ENCODE measurements at places on chromosomes 2 and 18.

GRCh38 chr2:226649871-226650660 is 149.6 kb downstream of the IRS1 start:
- DNase-seq = peak; percentile 16

- DNase-seq = no peak
These were observed 143.7 kb downstream of the MYO5B start for GRCh38 chr18:50051288-50051687.

- DNase-seq = no peak
These were observed 29.9 kb downstream of the LOXHD1 start for GRCh38 chr18:46627136-46627535.

DNA sequence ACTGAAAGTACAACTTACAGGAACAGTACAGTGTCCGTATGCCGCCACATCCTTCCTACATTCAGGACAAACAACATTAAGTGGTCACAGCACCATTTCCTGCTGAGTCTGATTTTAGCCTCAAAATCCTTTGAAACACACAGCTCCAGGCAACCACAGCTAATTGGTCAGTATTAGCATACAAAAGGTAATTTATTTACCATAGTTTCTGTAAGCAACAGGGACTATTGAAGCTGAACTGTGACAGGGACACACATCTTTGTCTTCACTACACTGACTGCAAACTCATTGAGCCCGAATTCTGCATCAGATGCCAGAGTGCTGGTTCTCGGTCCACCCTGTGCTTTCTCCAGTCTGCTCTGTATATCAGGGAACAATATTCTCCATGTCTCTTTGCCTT is 151.8 kb downstream of the ST6GAL2 start:
- no peak for DNase-seq

GRCh38 chr2:88600038-88600465 is 27.2 kb downstream of the EIF2AK3 start:
- DNase-seq = no peak

DNA sequence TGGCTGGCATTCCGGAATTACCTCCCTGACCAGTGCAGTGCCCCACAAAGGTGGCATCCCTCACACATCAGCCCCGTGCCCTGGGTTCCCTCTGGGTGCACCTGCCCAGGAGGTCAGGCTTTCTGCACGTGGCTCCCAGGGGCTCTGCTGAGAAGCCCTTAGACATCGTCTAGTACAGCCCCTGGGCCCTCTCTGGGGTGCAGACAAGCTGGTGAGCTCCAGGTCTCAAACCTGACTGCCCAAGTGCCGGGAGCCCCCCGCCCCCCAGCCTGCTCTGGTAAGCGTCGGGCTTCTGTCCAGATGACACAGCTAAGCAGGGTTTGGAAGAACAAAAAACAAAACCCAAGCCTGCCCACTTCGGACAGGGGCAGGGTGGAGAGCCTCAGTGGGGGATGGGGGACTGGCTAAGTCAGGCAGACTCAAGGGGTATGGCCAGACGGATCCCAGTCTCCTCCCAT is 20.2 kb downstream of the TWIST2 start:
- DNase-seq = no peak

- DNase-seq = no peak
These were observed 11.1 kb upstream of the DCTN1 start for GRCh38 chr2:74391209-74391579.

DNA sequence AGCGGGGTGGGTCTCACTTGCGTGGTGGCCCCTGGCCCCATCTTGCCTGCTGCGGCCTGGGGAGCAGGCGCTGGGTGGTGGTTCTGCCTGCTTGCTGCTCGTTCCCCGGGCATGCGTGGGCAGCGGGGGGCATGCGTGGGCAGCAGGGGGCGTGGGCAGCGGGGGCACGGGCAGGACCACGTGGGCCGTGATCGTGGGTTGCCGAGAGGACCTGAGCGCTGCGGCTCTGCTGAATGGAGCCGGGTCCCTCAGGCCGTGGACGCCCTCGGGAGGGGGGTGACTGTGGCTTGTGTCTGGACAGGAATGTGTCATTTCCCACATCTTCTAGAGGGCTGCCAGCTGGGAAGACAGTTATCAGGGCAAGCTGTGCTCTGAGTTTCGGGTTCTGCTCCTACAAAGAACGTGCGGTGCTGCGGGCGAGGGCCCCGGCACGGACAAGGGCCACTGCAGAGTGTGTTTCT is 8.3 kb upstream of the GAL3ST2 start:
- DNase-seq = no peak

DNA sequence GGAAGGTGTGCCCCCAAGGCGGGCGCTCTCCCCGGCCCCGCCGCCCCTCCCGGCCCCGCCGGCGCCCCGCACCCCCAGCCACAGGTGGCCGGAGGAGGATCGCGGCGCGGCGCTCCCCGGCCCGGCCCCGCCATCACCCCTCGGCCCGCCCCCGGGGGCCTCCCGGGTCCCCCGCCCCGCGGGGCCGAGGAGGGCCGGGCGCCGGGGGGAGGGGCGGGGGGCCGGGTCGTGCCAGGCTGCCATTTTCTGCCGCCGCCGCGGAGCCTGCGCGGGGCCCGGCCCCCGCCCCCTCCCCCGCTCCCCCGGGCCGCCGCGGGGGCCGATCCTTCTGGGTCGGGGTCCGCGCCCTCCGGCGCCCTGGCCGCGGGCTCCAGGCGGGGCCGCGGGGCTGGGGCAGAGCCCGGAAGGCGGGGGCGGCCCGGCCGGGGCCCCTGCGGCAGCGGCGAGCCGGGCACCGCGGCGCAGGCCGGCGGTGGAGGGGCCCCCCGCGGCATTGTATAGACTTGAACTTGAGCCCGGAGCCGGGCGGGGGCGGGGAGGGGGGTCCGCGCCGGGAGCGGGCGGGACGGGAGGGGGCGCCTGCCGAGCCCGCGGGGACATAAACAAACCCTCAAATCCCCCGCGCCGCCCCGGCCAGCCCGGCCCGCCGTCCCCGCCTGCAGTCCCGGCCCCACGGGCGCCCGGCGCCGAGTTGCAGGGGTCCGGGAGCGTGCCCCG is 556 bp downstream of the DNMT3A start:
- DNase-seq = no peak

DNA sequence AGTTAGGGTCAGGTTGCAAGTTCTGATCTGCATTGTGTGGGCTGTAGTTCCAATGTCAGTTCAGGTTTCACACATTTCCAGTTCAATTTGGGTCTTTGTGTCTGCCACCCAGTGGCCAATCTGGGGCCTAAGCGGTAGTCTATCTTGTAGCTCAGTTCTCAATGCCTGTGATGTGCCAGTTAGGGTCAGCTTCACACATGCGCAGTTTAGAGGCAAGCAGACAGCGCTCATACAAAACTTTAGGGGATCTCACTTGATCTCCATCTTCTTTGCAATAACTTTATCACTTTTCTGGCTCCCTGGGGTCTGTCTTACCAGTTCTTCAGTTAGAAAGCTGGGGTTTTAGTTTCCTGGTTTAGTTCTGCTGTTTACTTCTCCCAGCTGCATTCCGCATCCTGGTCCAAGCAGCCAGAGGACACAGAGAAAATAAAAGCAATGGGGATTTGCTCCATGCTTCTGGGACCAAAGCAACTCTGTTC is 11.0 kb upstream of the ZNF24 start:
- DNase-seq = peak; percentile 33

DNA sequence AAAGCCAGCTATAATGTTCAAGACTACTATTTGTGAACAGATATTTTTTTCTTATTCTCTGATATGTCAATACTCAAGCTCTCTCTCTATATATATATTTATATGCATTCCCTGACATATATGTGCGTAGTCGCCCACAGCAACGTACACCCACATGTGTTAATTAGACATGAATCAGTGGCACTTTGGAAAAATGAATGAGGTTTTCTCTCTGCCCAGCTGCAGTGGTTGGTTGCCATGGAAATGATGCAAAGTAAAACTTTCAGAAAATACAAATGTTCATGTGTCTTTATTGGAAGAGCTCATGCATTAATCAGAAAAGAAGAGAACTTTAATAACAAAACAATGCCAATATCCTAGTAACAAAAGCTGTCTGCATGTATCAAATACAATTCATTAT is 34.7 kb downstream of the UNC80 start:
- DNase-seq = no peak

GRCh38 chr18:41655074-41655473 is 300.0 kb upstream of the PIK3C3 start:
- no peak for DNase-seq

DNA sequence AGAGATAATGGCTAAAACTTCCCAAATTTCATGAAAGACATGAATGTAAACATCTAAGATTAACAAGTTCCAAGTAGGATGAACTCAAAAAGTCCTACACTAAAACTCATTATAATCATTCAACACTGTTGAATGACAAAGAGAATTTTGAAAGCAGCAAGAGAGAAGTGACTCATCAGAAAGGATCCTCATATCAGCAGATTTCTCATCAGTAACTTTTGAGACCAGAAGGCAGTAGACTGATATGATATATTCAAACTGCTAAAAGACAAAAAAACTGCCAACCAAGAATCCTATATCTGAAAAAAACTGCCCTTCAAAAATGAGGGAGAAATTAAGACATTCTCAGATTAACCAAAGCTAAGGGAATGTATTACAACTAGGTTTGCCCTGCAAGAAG is 130.6 kb upstream of the OTX1 start:
- DNase-seq = no peak

GRCh38 chr2:174617120-174617519 is 19.5 kb upstream of the WIPF1 start:
- no peak for DNase-seq
